ENCODE measurements at places on chromosomes 4 and X.

DNA sequence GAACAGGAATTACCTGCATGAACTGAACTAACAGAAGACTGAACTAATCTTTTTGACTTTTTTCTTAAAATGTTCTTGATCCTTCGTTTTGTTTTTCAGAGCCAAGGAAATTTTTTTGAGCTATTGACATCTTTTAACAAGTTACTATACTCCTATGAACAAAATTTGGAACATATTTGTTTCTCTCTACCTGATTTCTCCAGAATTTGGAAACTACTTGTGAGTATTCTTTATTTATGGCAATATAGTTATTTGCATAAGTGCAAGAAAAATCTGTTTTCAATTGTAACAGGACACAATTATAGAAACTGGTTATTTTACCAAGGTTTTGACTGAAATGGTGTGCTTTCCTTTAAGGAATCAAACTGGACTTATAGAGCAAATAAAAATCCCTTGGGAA, 89.5 kb upstream of the HPGD start:
- no peak for DNase-seq

DNA sequence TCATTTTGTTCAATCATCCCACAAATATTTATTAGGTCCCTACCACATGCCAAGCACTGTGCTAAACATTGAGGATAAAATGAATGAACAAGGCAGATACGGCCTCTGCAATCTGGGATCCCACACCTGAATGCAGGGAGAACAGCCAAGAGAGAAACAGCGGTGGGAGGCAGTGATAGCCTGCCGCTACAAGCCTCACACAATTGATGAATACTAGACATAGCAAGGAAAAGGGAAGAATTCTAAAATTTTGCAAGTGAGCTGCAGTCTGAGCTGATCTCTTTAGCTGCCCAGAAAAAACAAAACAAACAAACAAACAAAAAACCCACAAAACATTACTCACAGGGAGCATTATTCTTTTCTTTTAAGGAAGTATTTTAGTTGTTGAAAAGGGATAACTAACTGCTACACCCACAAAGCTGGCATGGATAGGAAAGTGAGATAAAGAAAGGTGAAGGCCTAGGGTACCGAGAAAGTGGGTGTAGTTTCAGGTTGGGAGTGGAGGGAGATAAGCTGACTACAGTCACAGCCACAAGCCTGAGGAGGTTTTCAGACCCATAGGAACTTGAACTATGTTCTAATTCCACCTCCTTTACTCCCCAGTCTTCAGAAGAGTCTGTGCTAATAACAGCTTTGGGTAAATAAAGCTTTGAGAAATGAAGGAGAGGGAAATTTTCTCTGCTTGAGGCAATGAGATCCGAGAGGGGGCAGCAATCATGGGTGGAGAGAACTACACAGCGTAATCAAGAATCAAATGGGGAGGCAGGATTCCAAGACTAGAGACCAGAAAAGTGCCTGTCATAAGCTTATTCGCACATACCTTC, 85.4 kb downstream of the SH3RF1 start:
- no peak for DNase-seq

GRCh38 chr4:574346-575161, 1.5 kb downstream of the TMEM271 start:
- DNase-seq = no peak

DNA sequence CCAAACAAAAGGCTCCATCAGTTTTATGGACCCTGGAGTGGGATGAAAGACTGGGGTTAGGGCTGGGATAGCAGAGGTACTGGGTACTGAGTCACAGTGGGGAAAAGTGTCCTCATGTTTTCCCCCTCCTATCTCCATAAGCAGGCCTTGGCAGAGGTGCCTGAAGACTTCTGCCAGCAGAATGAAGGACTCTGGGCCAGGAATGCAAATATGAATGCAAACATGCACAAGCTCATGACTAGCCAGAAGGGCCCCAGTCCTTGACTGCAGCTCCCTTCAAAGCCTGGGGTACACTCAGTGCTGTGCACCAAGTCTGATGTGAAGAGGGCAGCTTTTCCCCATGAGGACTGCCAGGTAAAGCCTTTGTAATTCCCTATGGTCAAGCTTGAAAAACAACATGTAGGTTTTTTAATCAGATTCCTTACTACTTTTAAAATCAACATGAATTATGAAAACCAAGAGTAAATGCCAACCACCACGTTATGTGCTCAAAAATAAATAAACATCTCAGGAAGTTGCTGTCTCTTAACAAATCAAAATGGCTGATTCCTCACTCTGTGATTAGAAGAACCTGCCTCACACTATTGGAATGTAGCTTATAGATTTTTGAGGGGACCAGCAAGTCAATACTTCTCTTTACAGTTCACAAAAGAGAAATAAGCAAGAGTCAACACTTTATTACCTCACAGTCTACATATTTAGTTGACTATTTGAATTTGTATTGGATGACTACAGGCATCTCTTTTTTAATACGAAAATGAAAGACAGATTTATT, 1512.0 kb downstream of the ARAP2 start:
- DNase-seq = no peak

- no peak for DNase-seq
These were observed 32.2 kb downstream of the CCNI start for GRCh38 chr4:77043507-77044136.

- no peak for DNase-seq
These were observed 736.5 kb upstream of the FTHL17 start for GRCh38 chrX:31808357-31808756.

GRCh38 chrX:28189011-28189410, 207.8 kb upstream of the DCAF8L1 start:
- no peak for DNase-seq

DNA sequence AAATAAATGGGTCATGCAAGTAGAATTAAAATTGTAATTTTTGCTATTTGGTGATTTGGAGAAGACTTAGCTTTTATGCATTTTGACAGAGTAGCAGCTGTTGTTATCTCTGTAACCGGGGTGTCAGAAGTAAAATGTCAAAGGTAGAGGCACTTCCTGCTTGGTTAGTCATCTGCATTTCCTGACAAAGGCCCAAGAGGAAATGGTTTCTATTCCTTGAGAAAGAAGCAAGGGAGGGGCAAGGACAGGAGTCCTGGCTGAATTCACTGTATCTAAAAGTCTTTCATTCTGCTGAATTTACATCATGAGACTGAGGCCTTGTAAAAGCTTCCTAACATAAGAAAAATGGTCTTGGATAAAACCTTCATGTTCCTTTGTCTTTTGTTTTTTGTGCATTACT, 550.9 kb upstream of the BOD1L1 start:
- no peak for DNase-seq

GRCh38 chr4:163681208-163681821, 186.8 kb downstream of the TMA16 start:
- DNase-seq = peak; percentile 42

GRCh38 chr4:149512501-149512900, 303.1 kb downstream of the IQCM start:
- DNase-seq = no peak

GRCh38 chr4:142091085-142091513, 454.7 kb downstream of the IL15 start:
- no peak for DNase-seq

DNA sequence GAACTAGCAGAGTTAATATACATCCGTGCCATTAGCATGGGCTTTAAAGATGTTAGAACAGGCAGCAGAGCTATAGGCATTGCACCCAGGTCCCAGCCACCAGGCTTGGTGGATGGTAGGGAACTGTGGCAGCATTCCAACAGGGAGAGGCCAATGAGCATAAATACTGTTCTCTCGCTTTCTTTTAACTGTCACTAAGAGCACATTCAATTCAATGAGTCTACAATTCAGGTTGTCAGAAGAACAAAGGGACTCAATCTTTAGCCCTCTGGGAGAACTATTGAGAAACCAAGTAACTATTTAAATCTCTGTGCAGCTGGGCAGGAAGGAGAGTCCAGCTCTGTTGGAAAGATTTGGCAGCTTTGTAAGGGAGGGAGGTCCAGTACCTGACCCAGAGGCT, 165.6 kb downstream of the CHIC1 start:
- peak; percentile 49 for DNase-seq

DNA sequence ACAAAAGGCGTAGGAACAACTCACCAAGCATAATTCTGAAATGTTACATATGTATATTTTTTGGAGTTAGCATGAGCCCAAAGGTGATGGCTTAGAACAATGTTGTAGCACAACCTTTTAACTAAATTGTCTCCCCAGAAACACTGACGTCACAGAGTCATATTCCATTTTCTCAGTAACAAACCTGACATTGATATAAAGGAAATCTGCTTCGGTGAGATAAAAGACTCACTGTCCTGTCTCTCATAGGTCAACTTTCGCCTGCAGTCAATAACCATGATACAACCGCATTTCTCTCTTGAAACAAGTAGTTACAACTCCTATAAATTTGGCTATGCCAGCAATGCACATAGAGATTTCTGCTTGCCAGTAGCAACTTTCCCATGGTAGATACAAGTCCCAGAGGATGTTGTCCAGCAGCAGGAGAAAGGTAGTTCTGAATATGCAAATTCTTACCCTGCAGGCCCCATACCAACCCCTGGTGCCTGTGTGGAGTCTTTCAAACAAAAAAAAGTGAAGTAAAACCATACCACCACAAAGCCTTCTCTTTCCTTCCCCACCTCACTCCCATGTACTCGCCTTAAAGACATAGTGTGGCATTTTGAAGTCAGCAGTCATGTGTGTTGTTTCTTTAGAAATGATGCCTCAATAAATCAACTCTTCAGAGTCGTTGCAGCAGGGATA, 47.9 kb downstream of the MTM1 start:
- DNase-seq = no peak

DNA sequence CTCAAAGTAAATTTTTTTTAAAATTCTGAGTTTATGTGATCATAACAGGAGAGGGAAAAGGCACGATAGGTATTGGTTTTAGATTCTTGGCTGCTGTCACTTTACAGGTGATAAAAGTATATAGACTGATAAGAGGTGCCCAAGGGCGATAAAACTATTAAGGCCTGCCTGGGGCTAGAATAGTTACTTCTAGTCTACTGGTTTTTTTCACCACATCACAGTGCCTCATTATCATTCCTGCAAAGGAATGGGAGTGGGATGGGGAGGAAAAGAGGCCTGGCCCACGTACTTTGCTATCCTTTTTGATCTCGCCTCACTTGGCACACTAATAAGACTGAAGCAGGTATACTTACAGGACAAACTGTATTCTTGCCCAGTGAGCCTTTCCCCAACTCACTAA, 46.6 kb downstream of the CXorf58 start:
- DNase-seq = no peak
